ENCODE measurements at places on chromosomes 1 and 21.

- no peak for DNase-seq
These were observed 95.6 kb downstream of the RGS2 start for GRCh38 chr1:192904438-192904895.

DNA sequence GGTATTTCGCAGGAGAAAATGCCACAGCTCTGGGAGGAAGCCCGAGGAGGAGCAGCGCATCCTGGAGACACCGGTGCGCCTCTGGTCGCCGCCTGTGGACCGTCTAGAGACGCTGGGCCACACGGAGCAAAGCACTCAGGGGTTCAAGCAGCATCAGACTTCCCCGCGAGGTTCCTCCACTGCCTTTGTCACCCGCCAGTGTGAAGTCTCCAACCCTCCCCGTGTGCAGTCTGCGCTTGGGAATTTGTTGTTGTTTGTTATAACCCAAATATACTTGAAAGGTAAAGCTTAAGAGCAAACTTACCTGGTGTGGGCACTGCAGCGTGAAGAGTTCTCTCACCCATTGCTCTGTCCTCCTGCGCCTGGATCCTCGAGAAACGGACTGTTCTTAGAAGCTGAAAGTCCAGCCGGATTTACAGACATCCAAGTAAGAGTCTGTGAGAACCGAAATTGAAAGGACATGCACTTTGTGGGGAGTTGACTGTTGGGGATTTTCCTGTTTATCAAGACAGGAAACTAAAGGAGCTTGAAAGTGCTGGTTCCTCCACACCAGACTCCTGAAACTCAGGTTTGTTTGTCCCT is at the start of gene GBP4:
GBP4 (minus strand) TSS at position 452 of the 582 bp plus-strand sequence; CDS start at position 344, 108 bp downstream.
- DNase-seq = peak; percentile 4

- DNase-seq = no peak
These were observed 8.6 kb downstream of the LIX1L start for GRCh38 chr1:145949219-145949618.

DNA sequence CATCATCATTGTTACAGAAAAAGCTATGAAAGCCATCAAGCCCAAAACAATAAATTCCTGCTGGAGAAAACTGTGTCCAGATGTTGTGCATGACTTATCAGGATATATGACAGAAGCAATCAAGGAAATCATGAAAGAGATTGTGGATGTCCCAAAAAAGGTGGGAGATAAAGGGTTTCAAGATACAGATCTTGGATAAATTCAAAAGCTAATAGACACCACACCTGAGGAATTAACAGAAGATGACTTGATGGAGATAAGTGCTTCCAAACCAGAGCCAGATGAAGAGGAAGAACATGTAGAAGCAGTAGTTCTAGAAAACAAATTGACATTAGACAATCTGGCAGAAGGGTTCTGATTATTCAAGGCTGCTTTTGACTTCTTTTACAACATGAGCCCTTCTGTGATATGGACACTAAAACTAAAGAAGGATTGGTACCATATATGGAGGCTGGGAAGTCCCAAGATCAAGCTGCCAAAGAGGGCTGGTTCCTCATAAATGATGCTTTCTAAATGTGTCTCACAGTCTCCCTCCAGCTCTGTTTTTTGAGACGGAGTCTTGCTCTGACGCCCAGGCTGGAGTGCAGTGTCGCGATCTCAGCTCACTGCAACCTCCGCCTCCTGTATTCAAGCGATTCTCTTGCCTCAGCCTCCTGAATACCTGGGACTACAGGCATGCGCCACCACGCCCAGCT is 32.1 kb upstream of the LRIG2 start:
- no peak for DNase-seq

- DNase-seq = no peak
These were observed 931.2 kb upstream of the B3GALT2 start for GRCh38 chr1:194117582-194117981.

DNA sequence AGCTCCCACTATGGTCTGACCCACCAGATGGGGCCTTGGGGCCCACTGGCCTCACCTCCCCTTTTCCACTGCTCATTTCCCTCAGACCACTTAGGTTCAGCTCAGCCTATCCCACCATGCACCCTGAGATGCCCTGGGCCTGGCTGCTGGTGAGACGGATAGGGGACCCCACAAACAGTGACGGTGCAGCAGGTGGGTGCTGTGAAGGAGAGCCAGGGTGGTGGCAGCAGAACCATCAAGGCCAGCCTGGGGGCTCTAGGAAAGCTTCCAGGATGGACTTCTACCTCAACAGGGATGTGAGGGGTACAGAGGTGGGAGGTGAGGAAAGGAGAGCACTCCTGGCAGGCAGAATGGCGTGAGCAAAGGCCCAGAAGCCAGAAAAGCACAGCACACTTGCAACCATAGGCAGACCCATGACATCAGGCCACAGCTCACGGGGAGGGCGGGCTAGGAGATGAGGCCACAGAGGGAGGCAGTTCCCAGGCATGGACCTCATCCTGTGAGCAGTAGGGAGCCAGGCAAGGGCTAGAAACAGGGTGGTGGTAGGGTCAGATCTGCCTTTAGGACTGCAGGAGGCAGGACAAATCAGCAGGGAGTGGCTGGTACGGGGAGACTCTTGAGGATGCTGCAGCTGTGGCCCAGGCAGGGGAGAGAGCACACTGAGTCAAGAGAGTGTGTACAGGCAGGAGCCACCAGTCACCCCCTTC is 23.1 kb downstream of the CYB5RL start:
- no peak for DNase-seq

DNA sequence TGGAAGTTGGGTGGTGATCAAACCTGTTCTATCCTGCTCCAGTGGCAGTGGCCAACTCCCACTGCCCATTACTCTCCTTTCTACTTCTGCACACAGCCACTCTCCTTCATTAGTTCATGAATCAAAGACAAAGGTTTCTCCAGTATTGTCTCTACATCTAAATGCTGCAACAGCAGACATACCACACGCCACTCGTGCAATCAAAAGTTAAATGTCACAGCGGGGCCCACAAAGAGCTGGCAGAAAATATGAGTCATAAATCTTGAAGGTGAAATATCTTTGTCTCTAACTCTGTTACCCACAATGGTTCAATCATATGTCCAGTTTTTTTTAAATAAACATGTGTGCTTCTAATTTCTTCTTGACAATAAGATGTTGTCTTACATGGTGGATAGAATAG is 13.3 kb downstream of the APCS start:
- no peak for DNase-seq

DNA sequence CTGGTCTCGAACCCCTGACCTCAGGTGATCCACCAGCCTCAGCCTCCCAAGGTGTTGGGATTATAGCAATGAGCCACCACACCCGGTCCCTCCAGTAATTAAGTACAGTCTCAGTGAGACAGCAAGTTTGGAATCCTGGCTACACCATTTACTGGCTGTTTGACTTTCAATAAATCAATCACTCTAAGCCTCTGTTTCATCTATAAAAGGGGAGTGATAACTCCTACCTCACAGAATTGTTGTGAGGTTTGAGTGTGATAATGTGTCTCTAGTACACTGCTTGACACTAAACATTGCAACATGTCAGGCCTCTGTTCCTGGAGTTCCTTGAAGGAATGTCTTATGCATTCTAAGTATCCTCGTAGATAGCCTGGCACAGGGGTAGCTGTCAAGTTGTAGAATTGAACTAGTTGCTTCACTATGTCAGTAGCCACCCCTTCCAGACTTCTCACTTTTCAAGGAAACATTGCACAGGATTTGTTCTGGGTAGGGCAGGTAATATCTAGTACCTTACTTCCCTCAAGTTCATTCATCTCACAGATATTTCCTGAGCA is 12.4 kb downstream of the ENTREP3 start:
- DNase-seq = no peak

DNA sequence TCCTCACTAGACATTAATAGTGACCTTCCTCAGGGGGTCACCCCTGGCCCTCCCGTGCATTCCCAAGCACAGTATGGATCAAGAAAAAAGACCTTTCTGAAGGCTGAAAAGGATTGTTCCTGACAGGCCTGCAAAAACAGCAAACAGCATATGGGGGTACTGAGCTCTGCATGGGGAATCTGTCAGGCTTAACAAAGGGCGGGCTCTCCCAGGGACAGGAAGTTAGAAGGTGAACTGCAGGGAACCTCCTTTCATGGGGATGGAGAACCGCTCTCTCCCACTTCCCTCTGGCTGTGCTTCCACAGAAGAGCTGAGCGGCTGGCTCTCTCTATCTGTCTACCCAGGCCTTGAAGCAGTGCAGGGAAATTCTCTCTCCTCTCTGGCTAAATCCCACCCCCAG is 91.7 kb downstream of the DTL start:
- no peak for DNase-seq

DNA sequence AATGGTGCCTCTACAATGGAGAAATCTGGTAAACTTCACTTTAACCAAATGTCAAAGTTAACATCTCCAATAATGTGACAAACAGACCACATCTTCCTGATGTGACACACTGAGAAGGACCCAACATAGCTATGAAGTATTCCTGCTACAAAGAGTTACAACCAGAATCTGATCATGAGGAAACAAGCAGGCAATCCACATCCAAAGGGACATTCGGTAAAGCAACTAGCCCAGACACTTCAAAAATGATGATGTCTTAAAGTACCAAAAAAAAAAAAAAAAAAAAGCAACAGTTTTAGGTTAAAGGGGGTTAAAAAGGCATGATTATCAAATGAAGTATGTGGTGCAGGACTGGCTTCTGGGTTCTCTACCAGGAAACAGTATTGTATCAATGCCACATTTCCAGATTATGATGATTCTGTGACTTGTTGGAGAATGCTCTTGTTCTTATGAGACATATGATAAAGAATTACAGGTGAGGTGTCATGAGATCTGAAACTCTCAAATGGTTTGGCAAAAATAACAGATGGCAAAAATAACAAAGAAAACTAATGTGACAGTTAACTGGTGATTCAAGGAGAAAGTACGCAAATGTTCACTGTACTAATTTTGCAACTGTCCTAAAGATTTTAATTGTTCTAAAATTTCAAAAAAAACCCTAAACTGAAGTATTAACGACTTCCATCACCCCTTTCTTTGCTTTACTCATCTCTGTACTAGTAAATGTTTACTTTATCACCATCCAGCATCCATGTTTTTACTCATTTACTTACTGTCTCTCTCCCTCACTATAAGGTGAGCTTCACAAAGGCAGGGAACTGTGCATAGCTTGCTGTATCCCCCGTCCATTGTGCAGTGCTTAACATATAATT is 2.8 kb downstream of the CD58 start:
- no peak for DNase-seq

GRCh38 chr1:234309598-234310459 is 63.4 kb upstream of the COA6 start:
- DNase-seq = peak; percentile 50

DNA sequence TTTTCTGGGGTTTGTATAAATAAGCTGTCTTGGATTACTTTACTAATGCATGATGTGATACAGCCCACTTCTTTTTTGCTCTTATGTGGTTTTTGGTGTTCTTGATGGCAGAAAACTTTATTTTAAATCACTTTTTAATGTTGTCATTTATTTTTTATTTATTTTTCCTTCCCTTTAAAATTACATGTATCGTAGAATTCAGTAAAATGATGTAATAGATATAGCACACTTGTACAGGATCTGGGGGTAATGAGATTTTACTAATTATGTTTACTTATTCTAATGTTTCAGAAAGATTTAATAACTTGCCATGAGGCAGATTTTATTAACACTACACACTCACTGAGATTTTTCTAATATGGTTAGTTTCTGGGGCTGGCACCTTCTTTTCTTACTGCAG is 701 bp upstream of the B3GALT2 start:
- no peak for DNase-seq

- no peak for DNase-seq
These were observed 110.9 kb upstream of the IRF2BP2 start for GRCh38 chr1:234720709-234721441.

GRCh38 chr1:41513383-41513735 is 28.9 kb upstream of the EDN2 start:
- DNase-seq = no peak

DNA sequence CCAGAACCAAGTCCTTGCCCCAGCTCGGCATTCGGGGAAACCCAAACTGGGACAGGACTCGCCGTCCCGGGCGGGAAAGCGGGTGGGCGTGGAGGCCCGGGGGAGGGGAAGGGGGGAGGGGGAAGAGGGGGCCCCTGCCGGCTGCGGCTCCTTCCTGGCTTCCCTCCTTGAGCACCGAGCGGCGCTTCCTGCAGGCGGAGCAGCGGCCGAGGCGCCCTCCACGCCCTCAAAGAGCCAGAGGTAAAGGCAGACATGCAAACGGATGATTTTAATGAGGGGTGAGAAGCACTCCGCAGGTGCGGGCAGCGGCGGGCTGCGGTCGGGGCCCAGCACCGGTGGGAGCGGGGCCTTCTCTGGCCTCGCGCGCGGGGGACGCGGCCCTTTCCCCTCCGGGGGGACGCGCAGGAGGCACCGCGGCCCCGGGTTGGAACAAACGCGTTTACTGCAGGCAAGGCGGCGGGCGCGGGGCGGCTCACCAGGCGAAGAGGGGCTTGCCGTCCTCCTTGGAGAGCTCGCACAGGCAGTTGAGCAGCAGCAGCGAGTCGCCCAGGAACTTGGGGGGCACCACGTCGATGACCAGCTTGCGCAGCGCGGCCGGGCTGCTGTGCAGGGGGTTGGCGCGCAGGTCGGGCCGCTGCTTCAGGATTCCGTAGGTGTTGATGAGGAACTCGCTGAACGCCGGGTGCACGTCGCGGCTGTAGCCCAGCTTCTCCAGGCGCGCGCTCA is 5.7 kb upstream of the FTCD start:
- no peak for DNase-seq

DNA sequence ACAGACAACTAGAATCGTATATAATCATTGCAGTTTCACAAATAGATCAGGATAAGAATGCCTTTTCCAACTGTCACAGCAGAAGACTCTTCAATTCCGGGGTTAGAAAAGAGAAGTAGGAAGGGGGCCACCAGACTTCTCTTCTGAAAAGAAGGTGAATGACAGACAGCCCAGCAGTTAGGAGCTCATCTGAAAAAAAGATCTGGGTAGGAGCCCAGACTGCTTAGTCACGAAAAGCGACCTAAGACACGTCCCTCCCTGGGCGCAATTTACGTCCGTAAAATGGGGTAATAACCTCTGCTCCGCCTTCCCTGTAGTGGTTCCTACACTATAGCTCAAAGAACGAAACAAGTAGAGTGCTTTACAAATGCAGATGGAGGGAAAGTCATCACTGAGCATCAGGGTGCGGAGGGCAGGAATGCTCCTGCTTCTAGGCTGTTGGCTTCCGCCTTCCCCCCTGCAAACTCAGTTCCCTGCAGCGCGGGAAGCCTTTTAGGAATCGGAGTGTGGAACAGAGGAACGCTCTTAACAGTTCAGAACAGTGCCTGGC is 582 bp downstream of the ORC1 start:
- DNase-seq = peak; percentile 47

DNA sequence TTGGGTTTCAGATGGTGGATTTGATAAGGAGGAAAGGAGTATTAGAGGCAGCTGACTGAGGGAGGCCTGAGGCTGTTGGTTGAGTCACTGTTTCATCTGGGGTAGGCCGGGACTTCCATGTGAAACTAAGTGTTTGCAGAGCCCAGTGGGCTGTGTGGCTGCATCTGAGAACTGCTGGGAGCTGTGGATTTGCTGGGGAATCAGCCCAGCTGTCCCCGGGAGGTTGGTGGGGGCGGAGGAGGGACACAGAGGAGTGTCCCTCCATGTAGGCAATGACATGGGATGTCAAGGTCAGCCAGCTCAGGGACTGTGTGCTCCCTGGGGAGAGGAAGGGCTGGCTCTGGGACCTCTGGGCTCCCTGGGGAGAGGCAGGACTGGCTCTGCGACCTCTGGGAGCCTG is 36.4 kb downstream of the SLC2A7 start:
- DNase-seq = no peak

Measured in T follicular helper cell (primary cell).